ENCODE measurements at places on chromosomes 12 and 14.

DNA sequence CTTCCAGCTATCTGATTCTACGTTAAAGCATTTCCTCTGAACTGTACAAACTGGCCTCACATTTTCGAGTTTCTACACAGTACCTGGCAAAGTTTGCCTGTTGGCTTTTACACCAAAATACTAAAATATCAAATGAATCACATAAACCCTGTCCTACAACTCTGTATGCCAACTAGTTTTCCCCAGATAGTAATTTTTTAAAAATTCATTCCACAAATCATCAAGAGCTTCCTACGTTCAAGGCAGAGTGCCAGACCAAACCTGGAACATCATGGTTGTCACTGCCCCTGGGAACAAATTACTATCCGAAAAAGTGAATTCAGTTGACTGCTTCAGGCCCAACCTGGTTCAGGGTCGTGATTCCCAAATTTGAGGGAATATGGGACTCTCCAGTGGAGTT lies 2.1 kb downstream of the TMEM30B start:
- no peak for DNase-seq

- peak; percentile 41 for DNase-seq
Observed at GRCh38 chr12:109715310-109716091, 1.9 kb downstream of the FAM222A start.

- DNase-seq = no peak
Observed at GRCh38 chr12:50519353-50519752, 14.6 kb downstream of the DIP2B start.

DNA sequence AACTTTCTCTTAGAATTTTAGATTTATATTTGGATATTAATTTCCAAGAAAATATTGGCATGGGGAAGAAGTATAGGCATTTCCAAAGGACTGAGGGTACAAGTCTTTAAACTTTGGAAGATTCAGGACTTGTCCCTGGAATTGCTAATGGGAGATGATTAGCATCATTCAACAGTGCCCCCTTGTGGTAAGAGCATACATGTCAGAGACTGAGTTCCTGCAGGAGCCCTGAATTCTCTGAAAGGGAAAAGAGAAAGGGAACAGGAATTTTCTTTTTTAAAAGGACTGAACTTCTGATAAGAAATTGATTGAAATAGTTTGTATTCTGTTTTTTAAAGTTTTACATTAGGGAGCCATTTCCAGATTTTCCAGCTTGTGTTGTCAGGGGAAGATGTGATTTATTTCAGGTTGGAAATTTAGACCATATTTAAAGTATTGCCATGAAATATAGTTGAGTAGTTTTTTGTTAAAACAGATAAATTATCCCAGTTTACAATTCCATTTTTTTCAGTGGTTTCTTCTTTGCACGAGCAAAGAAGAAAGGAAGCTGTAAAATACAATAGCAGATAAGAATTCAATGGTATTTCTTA lies 44.0 kb upstream of the REP15 start:
- DNase-seq = peak; percentile 77

DNA sequence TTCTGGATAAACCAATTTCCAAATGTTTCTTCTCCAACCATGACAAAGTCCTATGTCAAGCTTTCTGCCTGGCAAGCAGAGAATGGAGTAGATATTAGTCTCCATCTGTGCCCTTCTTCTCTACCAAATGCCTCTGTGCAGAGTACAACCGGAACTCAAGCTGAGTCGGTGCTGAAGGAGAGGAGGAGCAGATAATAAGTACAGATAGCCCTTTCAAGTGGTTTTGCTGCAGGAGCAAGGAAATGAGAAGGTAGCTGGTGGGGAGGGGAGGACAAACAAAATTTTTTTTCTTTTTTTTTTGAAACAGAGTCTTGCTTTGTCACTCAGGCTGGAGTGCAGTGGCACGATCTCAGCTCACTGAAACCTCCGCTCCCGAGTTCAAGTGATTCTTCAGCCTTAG lies 14.2 kb upstream of the HELB start:
- no peak for DNase-seq

GRCh38 chr12:62335057-62335456 lies 74.9 kb downstream of the USP15 start:
- no peak for DNase-seq

DNA sequence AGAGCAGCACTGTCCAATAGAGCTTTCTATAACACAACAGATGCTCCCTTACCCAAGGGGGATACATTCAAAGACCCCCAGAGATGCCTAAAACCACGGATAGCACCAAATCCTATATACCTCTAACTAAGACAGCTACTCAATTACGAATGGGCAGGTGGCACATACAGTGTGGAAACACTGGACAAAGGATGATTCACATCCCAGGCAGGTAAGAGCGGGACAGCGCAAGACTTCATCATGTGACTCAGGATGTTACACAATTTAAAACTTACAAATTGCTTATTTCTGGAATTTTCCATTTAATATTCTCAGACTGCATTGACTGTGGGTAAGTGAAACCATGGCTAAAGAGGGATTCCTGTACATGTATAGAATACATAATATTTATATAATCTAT lies 5.5 kb upstream of the HCFC2 start:
- no peak for DNase-seq

DNA sequence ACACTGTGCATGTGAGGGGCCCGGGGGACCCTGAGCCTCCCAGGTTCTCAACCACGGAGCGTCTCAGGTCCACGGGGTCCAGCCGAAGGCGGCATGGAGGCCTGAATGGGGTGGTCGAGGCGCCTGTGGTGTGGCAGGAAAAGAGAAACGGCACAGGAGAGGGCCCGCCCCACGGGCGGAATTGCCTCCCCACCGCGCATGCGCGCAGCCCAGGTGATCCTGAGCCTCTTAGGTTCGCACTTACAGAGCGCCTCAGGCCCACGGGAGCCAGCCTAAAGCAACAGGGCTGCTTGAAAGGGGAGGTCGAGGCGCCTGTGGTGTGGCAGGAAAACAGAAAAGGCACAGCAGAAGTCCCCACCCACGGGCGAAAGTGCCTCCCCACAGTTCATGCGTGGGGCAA lies 311.0 kb downstream of the ALG10 start:
- no peak for DNase-seq

DNA sequence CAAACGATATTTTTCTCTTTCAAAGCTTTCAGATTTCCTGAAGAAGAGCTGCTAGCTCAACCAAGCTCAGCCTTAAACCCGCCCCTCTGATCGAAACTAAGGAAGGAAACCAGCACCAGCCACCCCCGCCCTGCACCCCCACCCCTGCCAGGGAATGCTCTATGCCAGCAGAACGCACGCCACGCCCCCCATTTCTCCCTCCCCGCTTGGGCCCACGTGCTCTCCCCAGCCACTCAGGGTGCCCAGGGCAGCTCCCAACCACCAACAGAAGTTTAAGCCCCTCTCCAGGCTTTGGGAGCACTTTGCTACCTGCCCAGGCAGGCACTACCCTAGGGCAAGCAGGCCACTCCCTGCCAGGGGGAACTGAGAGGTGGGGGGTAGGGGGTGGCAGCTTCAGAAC lies 18.8 kb upstream of the KRT78 start:
- no peak for DNase-seq

DNA sequence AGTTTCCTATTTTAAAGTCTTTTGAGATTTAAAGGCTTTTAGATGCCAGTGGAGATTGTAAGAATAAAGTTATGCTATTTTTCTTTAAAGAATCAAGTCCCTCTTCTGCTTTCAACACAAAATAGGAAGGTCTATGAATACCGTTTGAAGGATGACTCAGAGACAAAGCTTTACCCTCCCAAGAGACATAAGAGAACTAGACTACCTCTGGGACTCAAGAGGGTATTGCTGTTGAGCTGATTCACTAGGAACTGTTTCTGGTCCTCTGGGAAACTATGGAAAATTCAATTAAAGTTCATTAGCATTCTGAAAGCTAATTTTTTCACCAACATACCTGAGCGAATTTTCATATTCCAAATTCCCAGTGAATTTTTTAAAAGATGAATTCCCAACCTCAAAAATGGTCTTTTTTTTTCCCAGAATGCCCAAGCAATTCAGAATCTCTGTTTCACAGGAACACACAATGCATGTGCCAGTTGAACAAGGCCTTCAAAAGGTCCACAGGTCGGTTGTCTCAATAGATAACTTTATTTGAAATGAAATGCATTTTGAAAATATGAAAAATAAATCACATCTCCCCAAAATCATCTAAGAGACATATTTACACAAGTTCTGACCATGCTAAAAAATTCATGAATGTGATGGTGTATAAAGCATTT lies 6.5 kb downstream of the PHLDA1 start:
- DNase-seq = peak; percentile 90

GRCh38 chr12:70849265-70849960 lies 71.1 kb downstream of the PTPRR start:
- DNase-seq = peak; percentile 14

DNA sequence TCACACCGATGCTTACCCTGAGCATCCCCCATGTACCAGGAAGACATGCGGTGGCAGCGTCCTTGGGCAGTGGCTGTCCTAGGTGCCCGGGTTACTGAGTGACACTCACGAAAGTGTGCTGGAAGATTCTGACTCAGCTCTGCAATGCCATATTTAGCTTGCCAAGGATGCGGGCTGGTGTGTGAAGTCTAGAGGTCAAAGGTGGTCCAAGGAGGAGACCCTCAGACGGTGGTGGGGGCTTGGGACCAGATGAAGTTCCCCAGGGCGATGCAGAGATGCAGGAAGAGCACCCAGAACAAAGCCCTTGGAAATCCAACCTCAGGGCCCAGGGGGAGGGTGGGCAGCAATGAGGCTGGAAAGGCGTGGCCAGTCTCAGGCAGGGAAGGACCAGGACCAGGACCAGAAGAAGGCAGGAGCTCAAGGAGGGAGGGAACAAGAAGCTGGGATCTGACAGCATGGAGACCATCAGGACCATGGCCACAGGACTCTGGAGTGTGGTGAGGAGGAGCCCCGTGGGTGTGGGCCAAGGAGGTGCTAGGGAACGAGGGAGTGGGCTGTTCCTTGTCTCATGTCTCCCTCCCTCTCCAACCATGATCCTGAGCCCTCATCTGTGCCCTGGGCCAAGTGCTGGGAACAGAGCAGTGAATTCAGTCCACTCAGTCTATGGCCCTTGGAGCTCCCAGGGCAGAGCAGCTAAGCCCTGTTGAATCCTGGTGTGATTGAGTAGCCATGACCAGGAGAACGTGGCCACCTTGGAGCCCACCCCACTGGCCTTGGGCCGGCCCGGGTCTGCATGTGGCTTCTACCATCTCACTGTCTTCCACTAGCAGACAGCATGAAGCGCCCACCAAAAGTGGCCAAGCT lies 310.1 kb upstream of the DIO3 start:
- DNase-seq = no peak

- DNase-seq = no peak
Observed at GRCh38 chr12:101963697-101964096, 86.3 kb downstream of the DRAM1 start.

Measured in NB4 (cell line).